ENCODE measurements at places on chromosomes 3 and 15.

GRCh38 chr3:155496206-155496605 lies 202.7 kb upstream of the STRIT1 start:
- no peak for DNase-seq

DNA sequence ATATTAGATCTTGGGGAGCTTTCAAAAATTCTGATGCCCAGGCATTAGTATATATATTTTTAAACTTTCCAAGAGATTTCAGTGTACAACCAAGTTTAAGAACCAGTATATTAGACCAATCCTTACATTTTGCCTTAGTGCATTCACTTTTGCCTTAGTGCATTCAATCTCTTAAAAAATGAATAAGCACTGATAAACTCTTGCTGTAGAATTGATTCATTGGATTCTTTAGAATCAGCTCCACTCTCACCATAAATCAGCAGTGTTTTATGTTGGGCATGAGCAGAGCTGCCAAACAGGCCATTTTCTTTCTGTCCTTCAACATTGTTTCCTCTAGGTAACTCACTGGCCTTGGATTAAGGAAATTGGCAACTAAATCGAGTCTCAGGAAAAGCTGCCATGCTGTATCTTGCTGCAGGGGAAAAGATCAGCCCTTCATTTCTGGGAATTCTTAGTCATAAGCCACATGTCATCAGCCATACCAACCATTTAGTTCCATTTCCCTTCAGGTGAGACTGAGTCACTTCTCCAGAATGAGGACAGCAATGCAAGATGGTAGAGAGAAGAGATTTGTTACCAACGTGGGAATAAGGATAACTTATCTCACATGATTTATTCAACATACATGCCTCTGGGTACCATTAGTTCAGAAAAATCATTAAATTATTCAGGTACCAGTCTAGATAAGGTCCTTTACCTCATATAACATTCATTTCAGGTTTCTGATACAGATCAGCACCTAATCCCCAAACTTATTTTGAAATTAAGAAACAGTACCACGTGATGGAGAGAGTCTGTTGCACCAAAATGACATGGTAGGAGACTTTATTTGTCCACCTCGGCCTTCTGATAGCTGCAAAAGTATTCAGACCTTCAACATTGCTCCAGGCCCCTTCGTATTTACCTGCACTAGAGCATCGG lies 192.5 kb downstream of the P3H2 start:
- DNase-seq, result no peak

GRCh38 chr15:78329625-78330024 lies 10.5 kb upstream of the CRABP1 start:
- no peak for DNase-seq

GRCh38 chr3:72368331-72368975 lies 479.8 kb downstream of the SHQ1 start:
- no peak for DNase-seq

GRCh38 chr3:167318306-167318705 lies 61.8 kb downstream of the ZBBX start:
- DNase-seq, result no peak

- DNase-seq, result no peak
Observed at GRCh38 chr3:123282461-123282860, 80.7 kb downstream of the SEC22A start.

DNA sequence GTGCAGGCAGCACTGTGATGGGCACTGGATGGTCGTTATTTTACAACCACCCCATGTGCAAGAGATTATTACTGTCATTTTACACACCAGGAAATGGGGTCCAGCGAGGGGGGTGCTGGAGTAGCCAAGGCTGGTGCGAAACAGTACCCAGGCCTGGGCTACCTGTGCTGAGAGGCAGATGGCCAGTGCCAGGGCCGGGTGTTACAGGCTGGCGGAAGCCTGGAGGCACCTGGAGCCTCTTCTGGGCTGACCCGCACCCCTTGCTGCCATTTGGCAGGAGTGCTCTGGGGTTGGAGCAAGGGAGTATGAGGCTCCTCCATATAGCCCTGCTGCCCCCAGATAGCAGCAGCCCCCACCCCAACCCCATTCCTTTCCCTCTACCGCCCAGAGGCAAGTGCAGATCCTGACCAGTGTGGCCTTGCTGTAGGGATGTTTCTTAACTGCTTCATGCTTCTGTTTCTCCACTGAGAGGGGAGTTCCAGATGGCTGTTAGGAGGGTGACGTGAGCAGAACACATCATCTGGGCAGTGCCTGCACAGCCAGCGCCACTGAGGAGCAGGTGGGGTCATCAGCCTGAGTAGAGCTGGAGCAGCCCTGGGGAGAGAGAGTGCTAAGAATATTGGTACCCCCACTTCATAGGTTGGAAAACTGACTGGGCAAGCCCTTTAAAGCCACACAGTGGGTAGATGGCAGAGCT lies 15.3 kb downstream of the SNX33 start:
- DNase-seq, result no peak

Measured in NCI-H2227 treated with DMSO at 0.1 percent for 48 hours (cell line).